HFF-Myc (cell line): ENCODE measurements at places on chromosomes 13 and 19.

DNA sequence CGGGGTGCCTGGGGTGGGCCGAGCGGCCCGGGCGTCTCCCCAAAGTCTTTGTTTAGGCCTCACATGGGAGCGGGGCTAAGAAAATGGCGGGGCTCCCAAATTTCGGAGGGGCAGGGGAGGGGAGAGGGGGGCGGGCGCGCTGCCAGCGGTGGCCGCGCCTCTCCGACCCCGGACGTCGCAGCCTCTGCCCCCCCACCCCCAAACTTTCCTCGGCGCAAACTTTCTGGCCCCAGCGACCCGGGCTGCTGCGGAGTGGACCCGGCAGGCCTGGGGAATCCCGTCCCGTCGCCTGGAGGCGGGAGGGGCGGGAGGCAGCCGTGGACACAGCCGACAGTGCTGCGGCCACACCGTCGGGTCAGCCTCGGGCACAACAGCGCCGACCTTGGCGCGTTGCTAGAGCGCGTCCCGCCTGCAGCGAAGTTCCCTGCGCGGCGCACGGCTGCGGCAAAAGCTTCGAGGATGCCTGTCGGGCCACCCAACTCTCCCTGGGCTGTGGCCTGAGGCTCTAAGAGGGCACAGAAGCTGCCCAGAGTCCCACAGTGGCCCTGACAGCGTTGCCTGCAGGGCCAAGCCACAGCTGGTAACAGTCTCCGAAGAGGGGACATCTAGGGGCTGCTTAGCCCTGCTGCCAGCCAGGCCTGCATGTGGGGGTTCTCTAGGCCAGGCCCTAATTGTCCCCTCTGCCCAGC lies 1.3 kb downstream of the NFIX start:
- no peak for DNase-seq

DNA sequence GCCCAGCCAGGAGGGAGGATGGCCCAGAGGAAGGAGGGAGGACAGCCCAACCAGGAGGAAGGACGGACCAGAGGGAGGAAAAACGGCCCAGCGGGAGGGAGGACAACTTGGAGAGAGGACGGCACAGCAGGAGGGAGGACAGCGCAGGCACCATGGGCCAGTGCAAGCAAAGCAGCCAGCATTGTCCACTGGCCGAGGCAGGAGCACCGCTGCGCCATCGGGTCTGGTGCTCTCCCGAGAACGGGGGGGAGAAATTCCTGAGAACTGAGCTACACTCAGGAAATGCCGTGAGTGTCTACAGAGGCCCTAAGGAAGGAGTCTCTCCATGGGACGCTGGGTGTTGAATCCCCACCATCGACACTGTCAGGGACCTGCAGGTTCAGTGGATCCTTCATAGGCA lies 38.5 kb upstream of the SOX1 start:
- no peak for DNase-seq

DNA sequence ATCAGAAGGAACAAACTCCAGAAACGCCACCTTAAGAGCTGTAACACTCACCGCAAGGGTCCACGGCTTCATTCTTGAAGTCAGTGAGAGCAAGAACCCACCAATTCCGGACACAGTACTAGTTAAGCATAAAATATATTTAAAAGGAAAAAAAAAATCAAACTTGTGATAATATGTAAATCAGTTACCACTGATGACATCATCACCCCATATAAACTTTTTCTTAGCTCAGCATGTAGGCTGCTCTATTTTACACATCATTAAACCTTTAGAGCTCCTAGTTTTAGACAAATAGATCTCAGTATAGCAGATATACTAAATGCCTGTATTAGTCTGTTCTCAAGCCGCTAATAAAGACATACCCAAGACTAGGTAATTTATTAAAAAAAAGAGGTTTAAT lies 668.1 kb downstream of the PCDH9 start:
- no peak for DNase-seq

DNA sequence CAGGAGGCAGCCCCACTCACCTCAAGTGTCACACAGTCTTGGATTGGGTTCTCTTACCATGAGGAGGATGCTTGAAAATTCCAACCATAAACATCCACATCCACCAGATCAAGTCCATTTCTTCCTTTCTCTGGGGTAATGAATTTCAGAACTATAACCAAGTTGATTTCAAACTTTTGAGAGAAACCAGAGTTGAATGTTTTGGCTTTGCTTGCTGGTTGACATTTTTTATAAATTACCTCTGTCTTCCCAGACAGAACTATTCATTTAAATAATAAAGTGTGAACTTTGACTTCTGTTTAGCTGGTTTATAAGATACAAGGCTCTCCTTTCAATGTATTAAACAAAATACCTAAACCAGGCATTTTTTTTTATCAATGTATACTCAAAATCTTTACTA lies 550.7 kb downstream of the KCTD12 start:
- DNase-seq, result no peak

DNA sequence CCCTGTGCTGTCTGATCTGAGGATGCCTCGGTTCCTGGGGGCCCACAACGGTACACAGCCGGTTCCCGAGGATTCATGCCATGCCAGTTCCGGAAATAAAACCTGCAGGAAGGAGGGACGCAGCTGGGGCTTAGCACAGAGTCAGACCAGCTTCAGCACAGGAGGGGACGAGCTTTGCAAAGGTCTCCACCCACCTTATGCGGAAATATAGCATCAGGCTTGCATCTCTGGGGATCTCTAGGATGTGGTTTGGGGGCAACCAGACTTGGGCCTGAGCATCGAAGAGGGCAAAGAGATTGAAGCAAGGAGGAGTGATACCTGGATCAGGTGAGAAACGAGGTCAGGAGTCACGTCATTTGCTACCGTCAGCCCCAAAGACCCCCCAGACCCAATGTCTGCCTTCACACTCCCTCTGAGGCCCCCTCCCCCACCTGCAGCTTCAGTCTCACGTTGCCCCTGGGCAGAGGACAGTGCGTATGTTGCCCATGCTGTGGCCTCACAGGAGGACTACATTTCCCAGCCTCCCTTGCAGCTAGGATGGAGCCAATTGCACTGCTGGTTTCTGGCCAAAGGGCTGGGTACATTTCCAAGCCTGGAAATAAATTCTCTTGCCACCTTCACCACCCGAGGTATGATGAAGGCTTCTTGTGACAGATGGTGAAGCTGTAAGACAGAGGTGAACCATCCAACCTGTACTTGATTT lies 12.1 kb downstream of the TYK2 start:
- DNase-seq, result no peak

- DNase-seq, result no peak
These were observed 46.2 kb upstream of the SOX21 start for GRCh38 chr13:94758436-94758960.

DNA sequence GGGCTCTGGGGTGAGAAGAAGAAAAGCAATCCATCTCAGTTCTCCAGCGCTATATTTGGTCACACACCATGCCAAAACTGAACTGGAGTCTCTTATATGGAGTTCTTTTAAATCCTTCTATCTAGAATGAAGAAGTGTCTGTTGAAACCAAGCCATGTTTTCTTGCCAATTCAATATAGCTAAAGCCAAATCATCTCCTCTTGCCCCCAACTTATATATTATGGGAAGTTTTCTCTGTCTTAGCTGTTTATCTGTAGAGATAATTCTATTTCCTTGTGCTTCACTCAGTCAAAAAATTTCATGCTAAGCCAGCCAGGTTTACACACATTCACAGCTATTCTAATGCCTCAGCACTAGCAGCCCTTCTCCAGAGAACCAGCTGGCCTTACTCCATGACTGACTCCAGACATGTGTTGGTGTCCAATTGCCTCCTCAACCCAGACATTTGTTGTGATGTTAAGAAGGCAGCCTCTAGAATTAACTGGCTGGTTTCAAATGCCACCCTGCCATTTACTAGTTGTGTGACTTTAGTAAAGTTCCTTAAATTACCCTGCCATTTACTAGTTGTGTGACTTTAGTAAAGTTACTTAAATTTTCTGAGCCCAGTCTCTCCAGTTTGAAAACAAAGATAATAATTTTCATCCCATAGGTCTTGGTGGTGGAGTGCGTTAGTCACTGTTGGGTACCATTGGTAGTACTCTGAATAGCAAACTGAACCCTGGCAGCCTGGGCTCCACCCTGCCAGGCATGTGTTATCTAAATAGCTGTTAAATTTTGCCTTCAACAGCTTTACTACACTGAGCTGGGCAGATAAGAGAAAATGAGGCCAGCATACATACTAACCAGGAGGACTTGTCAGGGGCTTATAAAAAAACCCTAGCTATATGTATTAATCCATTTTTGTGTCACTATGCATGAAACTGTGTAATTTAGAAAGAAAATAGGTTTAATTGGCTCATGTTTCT lies 525.1 kb downstream of the LMO7 start:
- DNase-seq, result no peak

- no peak for DNase-seq
These were observed 961.9 kb downstream of the DIAPH3 start for GRCh38 chr13:59201841-59202240.
